ENCODE measurements at places on chromosomes 13 and 19. TPM values are rescaled to one million over a fixed set of nuclear protein-coding genes. Genes with fewer than 3 reads are reported as not detected.

GRCh38 chr19:29566496-29567054, 39.5 kb upstream of the POP4 start:
- DNase-seq: no peak
- H3K4me3 ChIP-seq: no peak overlapping the region
- no peak overlapping the region for H3K27ac ChIP-seq
- H3K4me1 ChIP-seq: peaks cover 14% of the 10 kb centered on the region

DNA sequence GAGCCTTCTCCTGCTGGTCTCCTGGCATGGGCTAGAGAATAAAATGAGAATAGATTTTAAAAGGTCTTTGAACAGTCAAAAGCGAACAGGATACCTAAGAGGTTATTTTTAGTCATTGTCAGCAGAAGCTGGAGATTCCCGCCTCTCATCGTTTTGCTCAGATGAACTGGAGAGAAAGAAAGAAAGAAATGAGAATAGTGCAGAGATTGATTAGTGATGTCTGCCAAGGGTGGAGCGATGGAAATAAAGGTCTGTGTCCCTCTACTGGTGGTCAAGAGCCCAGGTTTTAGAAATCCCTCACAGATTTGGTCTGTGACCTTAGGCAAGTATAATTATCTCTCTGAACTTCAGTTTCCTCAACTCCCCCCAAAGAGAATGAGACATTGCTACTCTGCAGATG, 5.3 kb downstream of the NCAN start:
- no peaks in the 10 kb centered on the region for H3K4me1 ChIP-seq
- no peak overlapping the region for H3K4me3 ChIP-seq
- no peak for DNase-seq
- no peak overlapping the region for H3K27ac ChIP-seq

DNA sequence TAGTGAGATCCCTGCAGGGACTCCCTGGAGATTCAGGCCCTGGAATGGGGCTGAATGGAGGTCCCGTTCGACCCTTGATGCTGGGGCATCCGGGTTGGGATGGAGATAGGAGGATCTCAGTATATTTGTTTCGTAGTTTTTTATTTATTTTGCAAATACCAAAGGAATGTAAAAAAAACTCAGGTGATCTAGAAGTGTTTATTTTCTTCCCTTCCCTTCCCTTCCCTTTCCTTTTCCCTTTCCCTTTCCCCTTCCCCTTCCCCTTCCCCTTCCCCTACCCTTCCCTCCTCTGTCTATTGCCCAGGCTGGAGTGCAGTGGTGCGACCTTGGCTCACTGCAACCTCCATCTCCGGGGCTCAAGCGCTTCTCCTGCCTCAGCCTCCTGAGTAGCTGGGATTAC, 4.5 kb downstream of the GTPBP3 start:
- H3K4me3 ChIP-seq: no peak overlapping the region
- H3K27ac ChIP-seq: no peak overlapping the region
- H3K36me3 ChIP-seq: peaks cover 9% of the 10 kb centered on the region
- DNase-seq: no peak

DNA sequence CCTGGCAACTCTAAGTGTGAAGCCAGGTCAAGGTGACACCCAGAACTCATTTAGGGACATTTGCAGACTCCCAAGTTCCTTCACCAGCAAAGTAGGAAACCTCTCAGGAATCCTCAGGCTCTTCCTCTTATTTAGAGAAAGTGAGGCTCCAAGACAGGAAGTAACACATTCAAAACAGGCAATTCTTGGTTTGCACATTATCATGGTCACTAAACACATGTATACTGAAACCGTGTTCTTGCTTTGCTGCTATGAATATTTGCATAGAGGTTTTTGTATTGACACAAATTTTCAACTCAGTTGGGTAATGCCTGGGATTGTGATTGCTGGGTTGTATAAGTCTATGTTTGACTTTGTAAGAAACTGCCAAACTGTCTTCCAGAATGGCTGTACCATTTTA, 13.2 kb upstream of the URI1 start:
- H3K4me3 ChIP-seq: no peak overlapping the region
- no peak for DNase-seq
- H3K4me1 ChIP-seq: peaks cover 7% of the 10 kb centered on the region
- no peaks in the 10 kb centered on the region for H3K27me3 ChIP-seq

- H3K4me3 ChIP-seq: no peak overlapping the region
- H3K4me1 ChIP-seq: peaks cover 57% of the 10 kb centered on the region
- no peak for DNase-seq
- no peaks in the 10 kb centered on the region for H3K27me3 ChIP-seq
- H3K27ac ChIP-seq: no peak overlapping the region
Observed at GRCh38 chr19:3512562-3513228, 6.6 kb downstream of the FZR1 start.

- DNase-seq: no peak
- no peaks in the 10 kb centered on the region for H3K36me3 ChIP-seq
- H3K27me3 ChIP-seq: peaks cover 15% of the 10 kb centered on the region
- no peaks in the 10 kb centered on the region for H3K4me1 ChIP-seq
Observed at GRCh38 chr19:14795078-14795721, 16.8 kb upstream of the ADGRE2 start.

GRCh38 chr19:58305932-58306323, 751 bp downstream of the ERVK3-1 start:
- no peaks in the 10 kb centered on the region for H3K27me3 ChIP-seq
- H3K27ac ChIP-seq: peak overlapping the region; percentile 95
- peaks cover 72% of the 10 kb centered on the region for H3K36me3 ChIP-seq
- H3K4me3 ChIP-seq: peak overlapping the region; percentile 84
- H3K4me1 ChIP-seq: peaks cover 40% of the 10 kb centered on the region

GRCh38 chr19:16125737-16126495, 14.2 kb downstream of the RAB8A start:
- H3K27me3 ChIP-seq: no peaks in the 10 kb centered on the region
- no peaks in the 10 kb centered on the region for H3K4me1 ChIP-seq
- H3K27ac ChIP-seq: no peak overlapping the region
- no peak for DNase-seq
- H3K4me3 ChIP-seq: no peak overlapping the region

GRCh38 chr19:40512473-40513344, 45.9 kb downstream of the SPTBN4 start:
- peaks cover 8% of the 10 kb centered on the region for H3K4me1 ChIP-seq
- H3K4me3 ChIP-seq: no peak overlapping the region
- DNase-seq: no peak
- no peak overlapping the region for H3K27ac ChIP-seq
- H3K36me3 ChIP-seq: no peaks in the 10 kb centered on the region
- peaks cover 45% of the 10 kb centered on the region for H3K27me3 ChIP-seq

DNA sequence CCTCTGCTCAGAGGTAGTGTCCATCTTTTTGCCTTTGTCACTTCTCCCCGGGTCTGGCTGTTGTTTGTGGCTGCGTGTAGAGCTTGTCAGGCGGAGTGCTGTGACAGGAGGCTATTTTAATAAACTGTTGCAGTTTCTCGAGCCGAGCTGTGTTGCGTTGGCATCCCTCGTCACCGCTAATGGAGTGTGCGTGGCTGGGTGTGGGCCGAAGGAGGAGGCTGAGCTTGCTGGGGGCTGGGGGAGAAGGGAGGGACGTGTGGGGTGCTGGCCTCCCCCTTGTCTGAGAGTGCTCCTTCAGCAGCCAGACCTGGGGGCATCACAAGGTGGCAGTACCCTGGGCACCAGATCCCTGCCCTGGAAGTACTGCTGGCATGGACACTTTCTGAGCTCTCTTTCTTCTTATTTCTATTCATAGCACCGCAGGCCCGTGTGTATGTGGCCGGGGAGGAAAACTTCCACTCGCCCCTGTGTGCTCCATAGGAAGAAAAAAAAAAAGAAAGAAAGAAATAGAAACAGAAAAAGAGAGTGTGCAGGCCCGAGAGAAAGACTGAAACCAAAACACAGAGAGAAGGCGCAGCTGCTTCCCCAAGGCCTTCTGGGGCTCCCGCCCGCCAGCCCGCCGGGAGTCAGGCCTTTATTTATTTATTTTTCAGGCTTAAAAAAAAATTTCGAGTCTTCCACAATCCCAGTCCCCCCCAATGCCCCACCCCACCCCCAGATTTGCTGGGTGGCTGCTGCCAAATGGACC, 27.0 kb downstream of the NFIX start:
- H3K27ac ChIP-seq: no peak overlapping the region
- peaks cover 26% of the 10 kb centered on the region for H3K27me3 ChIP-seq

DNA sequence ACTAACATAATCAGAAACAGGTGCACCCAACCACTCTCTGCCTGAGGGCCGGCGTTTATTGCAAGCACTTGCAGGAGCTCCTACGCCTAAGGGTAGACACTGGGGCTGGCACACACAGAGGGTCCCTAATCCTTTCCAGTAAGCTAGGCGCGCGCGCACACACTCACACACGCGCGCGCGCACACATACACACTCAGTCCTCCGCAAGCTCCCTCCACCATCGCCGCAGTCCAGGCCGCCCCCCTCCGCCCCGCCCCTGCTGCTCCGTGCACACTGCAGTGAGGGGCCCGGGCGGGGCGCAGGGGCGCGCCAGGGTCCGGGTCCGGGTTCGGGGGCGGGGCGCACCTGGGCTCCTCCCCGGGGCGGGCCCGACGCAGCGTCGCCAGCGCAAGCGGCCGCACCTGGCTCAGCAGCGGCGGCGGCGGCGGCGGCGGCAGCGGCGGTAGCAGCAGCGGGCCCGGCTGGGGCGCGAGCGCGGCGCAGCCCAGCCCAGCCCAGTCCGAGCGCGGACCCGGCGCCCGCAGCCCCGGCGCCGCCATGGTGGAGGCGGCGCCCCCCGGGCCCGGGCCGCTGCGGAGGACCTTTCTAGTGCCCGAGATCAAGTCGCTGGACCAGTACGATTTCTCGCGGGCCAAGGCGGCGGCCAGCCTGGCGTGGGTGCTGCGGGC, at the start of gene CAMSAP3:
CAMSAP3 (plus strand) TSS at position 398 of the 668 bp plus-strand sequence; CDS start at position 538, 140 bp downstream.
- peaks cover 6% of the 10 kb centered on the region for H3K4me1 ChIP-seq
- DNase-seq: peak; percentile 48
- H3K36me3 ChIP-seq: no peaks in the 10 kb centered on the region
- H3K27me3 ChIP-seq: peaks cover 30% of the 10 kb centered on the region
- no peak within 1 kb of the TSS for H3K27ac ChIP-seq

- H3K27ac ChIP-seq: no peak overlapping the region
- no peaks in the 10 kb centered on the region for H3K27me3 ChIP-seq
- no peaks in the 10 kb centered on the region for H3K36me3 ChIP-seq
- no peak for DNase-seq
- H3K4me1 ChIP-seq: no peaks in the 10 kb centered on the region
Observed at GRCh38 chr13:69856331-69856730, 251.3 kb upstream of the ATXN8OS start.

DNA sequence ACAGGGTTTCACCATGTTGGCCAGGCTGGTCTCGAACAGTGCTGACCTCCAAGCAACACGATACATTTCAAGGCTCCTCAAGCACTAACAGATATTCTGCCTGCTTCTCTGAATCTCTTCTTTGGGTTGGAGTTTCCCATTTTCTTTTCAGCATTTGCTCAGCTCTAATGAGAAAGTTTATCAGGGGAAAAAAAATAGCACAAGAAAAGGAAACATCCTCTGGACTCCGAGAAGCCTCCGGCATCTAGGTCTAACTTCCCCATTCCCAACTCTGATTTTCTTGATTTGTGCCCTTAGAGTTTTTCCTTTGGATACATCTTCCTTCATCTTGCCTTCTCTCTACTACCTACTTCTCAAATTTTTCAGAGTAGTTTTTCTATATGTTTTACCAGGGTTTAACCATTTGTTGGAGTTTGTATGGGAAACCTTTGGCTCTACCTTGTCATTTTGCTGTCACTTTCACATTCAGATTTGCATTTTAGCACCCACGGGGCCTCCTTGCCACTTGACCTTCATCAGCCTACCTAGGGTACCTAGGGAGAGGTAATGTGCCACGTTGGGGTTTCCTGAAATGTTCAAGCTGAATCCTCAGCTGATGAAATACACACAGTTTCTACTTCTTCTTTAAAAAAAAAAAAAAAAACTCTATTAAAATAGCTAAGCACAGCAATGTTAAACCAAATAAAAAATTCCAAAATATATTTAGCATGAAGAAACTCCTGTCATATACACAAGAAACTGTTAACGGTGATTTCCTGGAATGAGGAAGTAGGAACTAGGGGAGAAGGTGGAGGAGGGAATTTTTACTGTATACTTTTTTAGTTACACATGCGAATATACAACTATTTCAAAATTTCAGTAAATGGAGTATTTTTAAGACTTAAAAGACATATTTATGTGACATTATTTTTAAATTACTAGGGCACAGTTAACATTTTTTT, 5.1 kb upstream of the USP12 start:
- peak overlapping the region; percentile 34 for H3K27ac ChIP-seq
- H3K27me3 ChIP-seq: no peaks in the 10 kb centered on the region
- peaks cover 25% of the 10 kb centered on the region for H3K4me1 ChIP-seq
- no peaks in the 10 kb centered on the region for H3K36me3 ChIP-seq
- no peak for DNase-seq

GRCh38 chr13:28826368-28826767, 6.2 kb downstream of the MTUS2 start:
- no peak overlapping the region for H3K4me3 ChIP-seq
- H3K36me3 ChIP-seq: no peaks in the 10 kb centered on the region
- no peak overlapping the region for H3K27ac ChIP-seq

DNA sequence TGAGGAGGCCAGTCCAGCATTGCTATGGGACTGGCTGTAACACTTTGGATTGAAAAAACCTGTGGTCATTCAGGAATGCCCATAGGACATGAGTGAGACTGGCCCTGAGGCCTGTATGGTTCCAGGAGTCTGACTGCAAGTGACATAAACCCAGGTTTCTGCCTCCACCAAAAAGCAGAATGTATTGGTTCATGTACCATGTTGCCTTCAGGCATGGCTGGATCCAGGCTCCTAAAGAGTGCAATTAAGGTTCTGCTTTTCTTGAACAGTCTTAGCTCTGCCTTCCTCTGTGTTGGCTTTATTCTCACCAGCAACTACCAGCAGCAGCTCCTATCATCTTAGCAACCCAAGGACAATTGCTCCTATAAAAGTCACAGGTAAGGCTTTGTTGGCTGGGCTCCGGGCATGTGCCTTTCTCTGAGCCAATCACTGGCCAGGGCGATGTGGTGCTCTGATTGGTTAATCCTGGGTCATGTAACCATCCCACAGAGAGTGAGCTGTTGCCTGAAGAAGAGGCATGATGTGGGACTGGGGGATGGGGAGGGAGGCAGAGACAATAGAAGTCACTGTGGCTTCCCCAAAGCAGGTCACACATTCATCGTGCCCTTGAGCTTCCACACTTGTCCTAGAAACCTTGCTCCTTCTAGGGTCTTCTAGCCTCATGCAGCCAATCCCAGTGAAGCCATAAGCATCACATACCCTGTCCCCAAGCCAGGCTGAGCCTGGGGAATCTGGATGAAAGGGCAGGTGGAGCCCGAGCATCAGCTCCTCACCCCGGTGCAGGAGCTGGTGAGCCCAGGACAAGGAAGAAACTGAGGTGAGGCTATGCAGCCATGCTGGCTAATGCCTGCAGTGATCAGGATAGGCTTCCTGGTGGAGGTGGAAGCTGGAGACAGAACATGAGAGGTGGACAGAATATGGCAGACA, 123.9 kb downstream of the URI1 start:
- H3K27ac ChIP-seq: no peak overlapping the region
- no peaks in the 10 kb centered on the region for H3K36me3 ChIP-seq
- no peaks in the 10 kb centered on the region for H3K27me3 ChIP-seq
- H3K4me3 ChIP-seq: no peak overlapping the region
- no peaks in the 10 kb centered on the region for H3K4me1 ChIP-seq

- H3K27ac ChIP-seq: no peak overlapping the region
- H3K36me3 ChIP-seq: no peaks in the 10 kb centered on the region
- peaks cover 11% of the 10 kb centered on the region for H3K4me1 ChIP-seq
- no peak overlapping the region for H3K4me3 ChIP-seq
- DNase-seq: no peak
Observed at GRCh38 chr13:50682002-50682401, 161.5 kb downstream of the DLEU7 start.

The FLT3 gene
- not detected for total RNA-seq

The SHD gene
- total RNA-seq: not detected

The KASH5 gene
- total RNA-seq: not detected

The LILRB5 gene
- not detected for total RNA-seq

The FGF21 gene
- total RNA-seq: not detected

The NOTCH3 gene
- total RNA-seq: not detected

The CDX2 gene
- not detected for total RNA-seq

All from activated CD8-positive, alpha-beta T cell treated with anti-CD3 and anti-CD28 coated beads for 36 hours (primary cell).